ENCODE measurements at places on chromosomes 12 and 14.

DNA sequence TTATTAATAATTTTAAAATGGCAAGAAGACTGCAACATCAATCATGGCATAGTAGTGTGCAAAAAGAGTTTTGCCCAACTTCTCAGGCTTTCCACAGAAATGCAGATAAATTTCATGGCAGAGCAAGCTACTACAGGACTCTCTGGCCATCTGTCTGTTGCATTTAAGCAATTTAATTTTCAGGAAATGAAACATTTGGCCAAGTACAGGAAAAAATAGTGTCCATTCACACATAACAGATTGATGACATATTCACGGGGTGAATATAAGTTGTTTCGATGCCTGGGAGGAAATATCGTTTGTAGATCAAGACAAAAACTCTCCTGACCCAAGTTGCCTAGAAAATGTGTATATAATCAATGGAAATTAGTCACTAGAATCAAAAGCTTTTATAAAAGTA lies 324.0 kb downstream of the PRKD1 start:
- DNase-seq, result no peak

- DNase-seq, result no peak
These were observed 126.8 kb upstream of the CPSF6 start for GRCh38 chr12:69112616-69113015.

- DNase-seq, result peak; percentile 36
These were observed 941 bp upstream of the PPP1CC start for GRCh38 chr12:110743571-110744093.

DNA sequence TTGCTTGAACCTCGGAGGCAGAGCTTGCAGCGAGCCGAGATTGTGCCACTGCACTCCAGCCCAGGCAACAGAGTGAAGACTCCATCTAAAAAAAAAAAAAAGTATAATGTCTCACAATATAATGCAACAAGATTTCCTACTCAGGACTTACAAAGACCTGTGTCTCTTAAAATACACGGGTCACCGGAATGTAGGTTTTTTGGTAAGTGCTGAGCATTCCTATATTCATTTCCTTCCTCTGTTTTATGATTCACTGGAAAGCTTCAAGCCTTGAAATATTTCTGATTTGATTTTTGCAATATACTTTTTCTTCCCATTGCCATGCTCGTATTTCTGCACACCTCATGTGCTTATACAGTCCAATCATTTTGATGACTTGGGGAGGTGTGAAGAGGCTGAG lies 245.8 kb downstream of the FBXL14 start:
- no peak for DNase-seq

GRCh38 chr12:32322354-32322753 lies 77.0 kb upstream of the FGD4 start:
- DNase-seq, result no peak

- no peak for DNase-seq
These were observed 40.3 kb upstream of the SLC24A4 start for GRCh38 chr14:92282669-92283068.

DNA sequence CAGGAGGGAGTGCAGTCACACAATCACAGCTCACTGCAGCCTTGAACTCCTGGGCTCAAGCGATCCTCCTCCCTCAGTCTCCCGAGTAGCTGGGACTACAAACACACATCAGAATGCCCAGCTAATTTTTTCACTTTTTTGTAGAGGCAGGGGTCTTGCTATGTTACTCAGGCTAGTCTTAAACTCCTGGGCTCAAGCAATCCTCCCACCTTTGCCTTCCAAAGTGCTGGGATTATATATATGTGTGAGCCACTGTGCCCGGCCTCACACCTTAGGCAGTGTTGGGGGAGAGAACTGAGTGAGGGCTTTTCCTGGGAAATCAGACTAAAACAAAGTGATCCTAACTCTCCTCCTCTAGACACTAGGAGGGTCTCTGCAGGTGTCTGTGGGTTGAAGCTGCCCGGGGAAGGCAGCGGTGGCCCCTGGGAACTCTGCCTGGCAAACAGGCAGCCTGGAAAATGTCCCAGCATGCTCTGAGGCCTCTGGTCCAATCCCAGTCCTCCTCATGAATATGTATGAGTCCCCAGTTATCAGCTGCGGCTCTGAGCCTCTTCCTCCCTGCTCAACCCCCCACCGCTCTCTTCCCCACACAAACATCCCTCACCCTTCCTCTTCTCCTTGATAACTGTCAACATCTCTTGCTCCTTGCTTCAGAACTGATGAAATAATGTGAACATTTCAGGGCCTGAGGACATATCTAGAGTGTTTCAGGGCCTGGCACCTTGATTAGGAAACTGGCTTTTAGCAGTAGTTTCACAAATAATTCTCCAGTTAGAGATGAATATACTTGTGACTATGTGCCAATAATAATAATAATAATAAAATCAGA lies 7.9 kb upstream of the NAA25 start:
- DNase-seq, result peak; percentile 71

GRCh38 chr14:81519200-81520011 lies 14.2 kb downstream of the SEL1L start:
- DNase-seq, result peak; percentile 6

DNA sequence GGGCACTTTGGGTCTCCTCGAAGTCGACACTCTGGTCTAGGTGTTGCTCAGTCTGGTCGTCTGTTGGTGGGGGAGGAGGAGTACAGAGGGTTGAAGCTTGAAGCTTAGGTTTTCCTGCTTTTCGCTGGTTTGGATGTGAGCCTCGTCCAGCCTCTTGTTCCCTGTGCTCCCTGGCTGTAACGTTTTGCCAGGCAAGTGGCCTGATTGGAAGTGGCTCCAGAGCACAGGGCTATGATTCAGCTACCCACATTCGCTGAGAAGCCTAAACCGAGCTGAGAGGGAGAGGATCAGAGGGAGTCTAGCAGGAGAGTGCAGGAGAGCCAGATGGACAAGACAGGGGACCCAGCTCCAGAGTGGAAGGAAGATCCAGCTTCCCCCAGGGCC lies 6.1 kb downstream of the HOXC10 start:
- DNase-seq, result no peak

- DNase-seq, result no peak
These were observed 9.5 kb upstream of the SERPINA6 start for GRCh38 chr14:94332587-94332986.

- DNase-seq, result no peak
These were observed 39.2 kb downstream of the ACADS start for GRCh38 chr12:120764816-120765215.

- no peak for DNase-seq
These were observed 171.2 kb downstream of the ERC1 start for GRCh38 chr12:1162081-1162760.

GRCh38 chr12:6225630-6226001 lies 25.4 kb downstream of the CD9 start:
- no peak for DNase-seq

- DNase-seq, result no peak
These were observed 6.6 kb downstream of the BRF1 start for GRCh38 chr14:105294142-105294597.

- DNase-seq, result peak; percentile 10
These were observed 50.3 kb downstream of the KCNA1 start for GRCh38 chr12:4960030-4960429.

DNA sequence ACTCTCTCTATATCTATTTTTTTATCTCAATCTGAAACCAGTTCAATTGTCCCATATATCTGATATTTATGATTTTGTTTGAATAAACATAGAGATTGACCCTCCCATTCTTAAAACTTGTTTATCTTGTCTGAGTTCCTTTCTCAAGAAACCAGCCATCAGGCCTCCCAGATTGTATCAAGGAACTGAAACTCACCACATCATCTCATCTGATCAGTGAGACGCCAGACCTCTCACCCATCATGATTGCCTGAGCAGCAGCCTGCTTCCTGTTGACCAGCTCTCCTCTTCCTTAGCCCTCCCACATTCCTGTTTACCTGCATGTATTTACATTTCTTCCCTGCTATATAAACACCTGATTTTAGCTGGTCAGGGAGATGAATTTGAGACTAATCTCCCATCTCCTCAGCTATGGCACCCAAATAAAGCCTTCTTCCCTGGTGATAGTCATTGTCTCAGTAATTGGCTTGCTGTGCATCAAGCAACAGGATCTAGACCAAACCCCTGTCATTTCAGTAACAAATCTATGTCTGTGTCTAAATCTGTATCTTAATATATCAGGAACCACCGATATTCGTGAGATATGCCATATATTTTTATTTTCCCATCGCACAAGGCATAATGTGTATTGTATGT lies 323.6 kb downstream of the TMTC2 start:
- DNase-seq, result no peak

DNA sequence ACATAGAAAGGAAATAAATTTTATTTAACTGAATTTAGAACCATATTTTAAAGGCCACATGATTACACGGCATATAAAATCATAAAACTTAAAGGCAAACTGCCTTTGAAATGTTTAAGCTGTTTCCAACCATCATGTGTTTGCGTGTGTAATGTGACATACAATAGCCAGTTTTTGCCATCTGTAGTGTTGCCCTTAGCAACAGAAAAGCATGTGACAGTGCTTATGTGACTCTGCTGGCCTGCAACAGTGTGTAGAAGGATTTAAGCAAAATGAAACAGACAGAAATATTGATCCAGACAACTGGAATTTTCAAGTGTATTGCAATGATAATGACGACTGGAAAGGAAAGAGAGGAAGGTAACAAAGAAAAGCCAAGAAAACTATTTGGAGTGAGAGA lies 49.5 kb downstream of the TSPAN19 start:
- DNase-seq, result no peak

DNA sequence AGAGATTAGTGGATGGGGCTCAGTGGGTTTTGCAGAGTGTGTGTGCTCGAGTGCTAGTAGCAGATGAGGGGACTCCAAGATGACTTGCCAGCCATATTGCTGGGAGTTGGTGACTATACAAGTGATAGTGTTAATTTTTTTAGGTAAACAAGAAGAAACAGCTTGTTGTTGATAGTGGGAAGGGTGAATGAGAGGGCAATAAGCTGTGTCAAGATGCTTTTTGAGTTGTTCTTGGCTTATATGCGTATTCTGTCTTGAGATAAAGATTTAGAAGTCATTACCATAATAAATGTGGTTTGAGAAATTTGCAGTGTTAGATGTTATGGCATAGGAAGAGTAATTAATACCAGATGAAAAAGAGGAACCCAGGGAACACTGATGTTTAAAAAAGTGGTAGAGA lies 75.3 kb downstream of the RCOR1 start:
- DNase-seq, result no peak

- DNase-seq, result no peak
These were observed 134.1 kb downstream of the NCOR2 start for GRCh38 chr12:124433147-124433874.

GRCh38 chr12:69030321-69030720 lies 97.3 kb upstream of the CPM start:
- DNase-seq, result no peak

- peak; percentile 26 for DNase-seq
These were observed 5.7 kb downstream of the CACNA2D4 start for GRCh38 chr12:1912580-1913376.

- DNase-seq, result peak; percentile 33
These were observed 541 bp downstream of the GOLT1B start for GRCh38 chr12:21502164-21502496.

- no peak for DNase-seq
These were observed 806.0 kb upstream of the ATXN7L3B start for GRCh38 chr12:73731658-73732057.

GRCh38 chr14:104976198-104977007 lies 1.8 kb downstream of the AHNAK2 start:
- DNase-seq, result peak; percentile 65

GRCh38 chr14:85154714-85155113 lies 375.2 kb upstream of the FLRT2 start:
- no peak for DNase-seq

All from RPMI7951 (cell line).